ENCODE measurements at places on chromosomes 5 and 9.

DNA sequence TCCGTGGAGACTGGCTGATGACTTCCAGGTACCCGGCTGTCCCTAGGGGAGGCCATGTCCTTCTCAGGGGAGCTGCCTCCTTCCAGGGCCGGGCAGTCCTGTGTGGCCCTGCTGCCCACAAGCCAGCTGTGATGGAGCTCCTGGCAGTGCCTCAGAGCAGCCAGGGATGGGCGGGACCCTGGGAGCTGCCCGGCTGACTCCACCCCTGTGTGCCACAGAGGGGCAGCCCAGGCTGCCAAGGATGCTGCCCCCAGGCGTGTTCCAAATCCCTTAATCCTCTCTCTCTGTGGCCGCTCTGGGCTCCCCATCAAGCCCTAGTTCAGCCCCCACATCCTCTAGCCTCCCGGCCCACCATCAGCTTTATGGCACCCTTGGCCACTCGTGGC lies 7.0 kb upstream of the SCGB3A1 start:
- no peak for DNase-seq

GRCh38 chr5:180646289-180646962 lies 3.0 kb downstream of the FLT4 start:
- no peak for DNase-seq

- no peak for DNase-seq
Measured at GRCh38 chr9:130023144-130023787, 19.7 kb downstream of the FNBP1 start.

- DNase-seq: no peak
Measured at GRCh38 chr5:169917500-169917899, 62.8 kb downstream of the INSYN2B start.

DNA sequence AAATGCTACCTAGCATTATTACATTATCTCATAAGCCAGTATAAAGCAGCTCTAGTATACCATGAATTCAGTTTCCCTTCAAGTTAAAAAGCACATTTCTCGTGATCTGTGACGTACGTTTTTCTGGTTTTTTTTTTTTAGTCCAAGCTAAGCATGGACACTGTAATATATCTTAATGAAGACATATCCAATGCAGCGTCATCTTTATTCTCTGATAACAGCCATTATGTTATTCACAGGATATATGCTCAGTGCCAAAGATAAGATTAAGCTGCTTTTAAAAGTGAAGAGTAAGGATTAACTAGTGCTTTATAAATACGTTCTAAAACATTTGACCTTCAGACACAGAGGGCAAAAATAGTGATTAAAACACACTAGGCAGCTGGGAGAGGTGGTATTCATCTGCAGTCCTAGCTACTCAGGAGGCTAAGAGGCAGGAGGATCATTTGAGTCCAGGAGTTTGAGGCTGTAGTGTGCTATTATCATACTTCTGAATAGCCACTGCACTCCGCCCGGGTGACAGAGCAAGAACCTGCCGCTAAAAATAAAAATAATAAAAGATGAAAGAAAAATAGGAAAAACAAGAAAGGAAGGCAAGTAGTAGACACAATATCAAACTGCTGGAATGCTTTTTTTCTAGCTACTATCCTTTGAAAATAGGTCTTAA lies 7.7 kb downstream of the CSNK1A1 start:
- no peak for DNase-seq

- no peak for DNase-seq
Measured at GRCh38 chr9:79989079-79989478, 417.3 kb downstream of the TLE4 start.

- no peak for DNase-seq
Measured at GRCh38 chr5:96194593-96194992, 232.9 kb upstream of the ELL2 start.

All from NCI-H1048 (cell line).